ENCODE measurements at places on chromosomes 6 and 20. TPM values are rescaled to one million over a fixed set of nuclear protein-coding genes. Genes with fewer than 3 reads are reported as not detected.

DNA sequence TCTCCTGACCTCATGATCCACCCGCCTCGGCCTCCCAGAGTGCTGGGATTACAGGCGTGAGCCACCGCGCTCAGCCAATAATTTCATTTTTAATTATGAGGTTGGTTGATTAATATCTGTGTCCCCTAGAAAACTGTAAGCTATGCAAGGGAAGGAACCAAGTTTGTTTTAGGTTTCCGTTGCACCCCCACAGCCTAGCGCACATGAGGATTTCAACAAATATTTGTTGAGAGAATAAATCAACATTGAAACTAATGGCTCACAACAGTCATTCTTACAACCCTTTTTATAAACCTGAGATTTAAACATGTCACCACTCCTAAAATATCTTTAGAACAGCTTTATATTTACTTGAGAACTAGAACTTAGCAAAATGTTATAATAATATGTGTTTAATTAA lies 114.0 kb upstream of the CARMIL1 start:
- H3K27ac ChIP-seq: no peak overlapping the region
- H3K36me3 ChIP-seq: no peaks in the 10 kb centered on the region
- no peaks in the 10 kb centered on the region for H3K27me3 ChIP-seq
- DNase-seq: no peak
- no peaks in the 10 kb centered on the region for H3K4me1 ChIP-seq

DNA sequence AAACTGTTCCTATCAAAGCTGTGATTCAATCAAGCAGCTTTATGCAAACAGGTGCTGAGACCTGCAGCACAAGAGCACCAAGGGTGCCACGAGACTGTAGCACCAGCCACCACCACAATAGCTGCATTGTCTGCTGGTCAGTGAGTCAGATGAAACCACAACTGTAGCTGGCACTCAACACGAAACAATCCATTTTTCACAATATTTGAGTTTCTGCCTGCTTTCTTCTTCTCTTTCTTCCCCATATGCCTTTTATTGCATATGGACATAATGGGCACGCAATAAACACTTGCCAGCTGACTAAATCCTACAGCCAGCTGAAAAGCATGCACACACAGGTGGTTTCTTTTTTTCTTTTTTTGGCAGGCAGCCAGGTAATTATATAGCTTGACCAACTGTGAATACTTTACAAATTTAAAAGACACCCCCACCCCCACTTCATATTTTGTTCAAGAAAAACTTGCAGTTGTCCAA lies 16.6 kb downstream of the SLC2A12 start:
- peak overlapping the region; percentile 84 for H3K27ac ChIP-seq
- H3K4me3 ChIP-seq: 0 out of 2 replicates have a peak overlapping the region, but pooled peaks have one; percentile 0
- H3K4me1 ChIP-seq: peaks cover 38% of the 10 kb centered on the region

DNA sequence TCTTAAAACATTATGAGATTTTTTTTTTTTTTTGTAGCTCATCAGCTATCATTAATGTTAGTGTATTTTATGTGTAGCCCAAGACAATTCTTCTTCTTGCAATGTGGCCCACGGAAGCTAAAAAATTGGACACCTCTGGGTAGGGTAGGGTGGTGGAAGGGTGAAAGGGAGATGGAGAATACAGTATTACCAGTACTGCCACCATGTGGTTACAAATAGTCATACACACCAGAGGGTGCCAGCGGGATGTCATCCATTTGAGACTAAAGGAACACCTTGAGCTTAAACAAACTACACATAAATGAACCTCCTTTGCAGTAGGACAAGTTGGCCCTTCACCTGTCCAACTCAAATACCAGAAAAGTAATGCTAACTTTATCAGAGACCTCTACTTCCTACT lies 601.9 kb downstream of the HTR1B start:
- H3K4me3 ChIP-seq: no peak overlapping the region
- no peaks in the 10 kb centered on the region for H3K36me3 ChIP-seq
- H3K27ac ChIP-seq: no peak overlapping the region
- DNase-seq: no peak
- H3K4me1 ChIP-seq: no peaks in the 10 kb centered on the region

Gene RPS10
- total RNA-seq: 2,008 TPM

DNA sequence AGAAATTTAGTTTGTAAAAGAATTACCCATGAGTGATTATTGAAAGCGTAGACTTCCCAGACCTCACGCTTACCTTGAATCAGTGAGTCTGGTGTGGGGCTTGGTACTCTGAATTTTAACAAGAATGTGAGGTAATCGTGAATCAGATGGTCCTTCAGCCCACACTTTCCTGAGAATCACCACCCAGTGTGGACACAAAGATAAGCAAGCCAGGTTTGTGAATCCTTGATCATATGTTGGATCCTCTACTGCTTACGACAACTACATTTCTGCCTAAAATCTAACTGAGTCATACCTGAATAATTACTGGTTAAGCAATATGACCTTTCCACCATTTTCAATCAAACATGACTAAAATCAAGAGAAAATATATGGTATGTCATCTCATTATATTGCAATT lies 589.3 kb downstream of the TFAP2A start:
- H3K27me3 ChIP-seq: no peaks in the 10 kb centered on the region
- no peaks in the 10 kb centered on the region for H3K4me1 ChIP-seq
- H3K27ac ChIP-seq: no peak overlapping the region

Gene EYA4
- total RNA-seq: 9.8 TPM

DNA sequence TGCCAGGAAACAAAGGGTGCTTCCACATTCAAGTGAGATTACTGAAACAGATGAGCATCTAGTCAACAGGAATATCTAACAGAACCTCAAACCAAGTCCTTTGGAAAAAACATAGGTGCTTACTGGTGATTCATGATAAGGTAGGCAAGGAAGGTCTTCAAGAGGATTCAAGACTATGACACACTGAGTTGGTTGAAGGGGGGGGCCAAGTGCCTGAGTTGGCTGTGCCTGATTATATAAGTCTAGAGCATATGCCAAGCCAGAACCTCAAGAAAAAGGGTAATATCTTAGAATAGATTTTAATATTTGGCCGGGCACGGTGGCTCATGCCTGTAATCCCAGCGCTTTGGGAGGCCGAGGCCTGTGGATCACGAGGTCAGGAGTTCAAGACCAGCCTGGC lies 63.7 kb downstream of the LYRM4 start:
- H3K4me1 ChIP-seq: no peaks in the 10 kb centered on the region
- no peak overlapping the region for H3K27ac ChIP-seq
- no peaks in the 10 kb centered on the region for H3K36me3 ChIP-seq

Gene APOM
- total RNA-seq: 2.9 TPM

Gene SYNDIG1
- total RNA-seq: 0.35 TPM

GRCh38 chr20:31642837-31643236 lies 5.1 kb downstream of the COX4I2 start:
- H3K4me3 ChIP-seq: no peak overlapping the region
- H3K27ac ChIP-seq: no peak overlapping the region

DNA sequence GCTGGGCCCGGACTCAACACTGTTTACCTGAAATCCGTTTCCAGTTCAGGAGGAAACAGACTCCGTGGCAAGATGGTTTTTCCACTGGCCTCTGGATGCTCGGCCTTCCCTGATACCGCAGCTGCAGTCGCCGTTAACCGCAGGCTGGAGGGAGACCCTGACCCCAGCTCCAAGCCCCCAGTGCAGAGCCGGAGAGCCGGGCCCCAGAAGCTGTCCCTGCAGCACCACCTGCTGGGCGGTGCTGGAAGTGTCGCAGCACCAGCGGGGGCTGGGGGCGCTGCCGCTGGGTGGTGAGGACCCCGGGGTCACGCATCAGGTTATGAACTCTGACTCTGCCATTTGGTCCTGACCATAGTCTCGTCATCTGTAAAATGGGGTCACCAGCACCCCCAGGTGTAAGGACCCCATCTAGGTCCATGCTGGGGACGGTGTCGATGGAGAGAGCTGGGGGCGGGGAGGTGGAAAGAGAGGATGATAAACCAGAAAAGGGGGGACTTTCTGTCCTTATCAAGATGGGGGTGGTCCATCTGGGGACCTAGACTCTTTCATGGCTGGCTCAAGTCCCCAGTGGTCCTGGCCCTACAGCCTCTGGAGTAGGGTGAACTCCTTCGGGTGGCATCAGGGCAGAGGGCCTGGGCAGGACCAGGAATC lies 20.8 kb upstream of the CHRNA4 start:
- H3K27ac ChIP-seq: no peak overlapping the region
- DNase-seq: peak; percentile 34
- H3K4me1 ChIP-seq: no peaks in the 10 kb centered on the region
- H3K4me3 ChIP-seq: no peak overlapping the region
- peaks cover 97% of the 10 kb centered on the region for H3K27me3 ChIP-seq
- no peaks in the 10 kb centered on the region for H3K36me3 ChIP-seq
